ENCODE measurements at places on chromosomes 7 and 10. TPM values are rescaled to one million over a fixed set of nuclear protein-coding genes. Genes with fewer than 3 reads are reported as not detected.

DNA sequence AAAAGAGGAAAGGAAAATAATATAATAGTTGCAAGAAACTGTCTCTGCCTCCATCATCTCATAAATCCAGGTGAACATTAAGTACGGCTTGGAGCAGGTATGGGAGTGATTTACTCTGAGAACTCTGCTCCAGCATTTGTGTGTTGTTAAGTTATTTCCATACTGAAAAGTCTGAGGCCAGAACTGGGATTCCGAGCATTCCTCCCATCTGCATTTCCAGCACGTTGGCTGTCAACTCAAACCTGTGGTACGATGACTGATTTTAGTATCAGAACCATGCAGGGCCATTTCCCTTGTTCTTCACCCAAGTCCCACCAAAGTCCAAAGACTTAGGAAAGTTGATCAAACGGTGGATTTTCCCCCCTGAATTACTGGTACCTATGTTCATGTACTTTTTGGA is 104.9 kb downstream of the CREB5 start:
- H3K4me3 ChIP-seq: no peak overlapping the region
- no peak for DNase-seq
- H3K27me3 ChIP-seq: no peaks in the 10 kb centered on the region
- no peak overlapping the region for H3K27ac ChIP-seq

DNA sequence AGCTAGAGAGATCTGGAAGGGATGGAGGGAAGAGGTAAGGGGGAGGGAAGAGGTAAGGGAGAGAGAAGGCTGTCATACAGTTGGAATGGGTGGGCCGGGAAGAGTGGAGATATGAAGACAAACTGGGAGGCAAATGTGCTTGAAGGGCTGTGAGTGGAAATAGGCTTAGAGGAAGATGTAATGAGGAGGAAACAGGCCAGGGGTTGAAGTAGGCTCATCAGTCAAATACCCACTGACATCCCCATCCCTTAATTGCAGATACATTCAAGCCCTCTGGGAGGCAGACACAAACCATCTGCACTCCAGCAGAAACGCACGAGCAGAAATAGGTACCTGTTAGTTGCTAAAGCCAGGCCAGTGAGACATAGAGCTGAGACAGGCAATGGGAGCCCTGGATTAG is 2.1 kb downstream of the SYNPO2L start:
- no peak for DNase-seq
- H3K4me1 ChIP-seq: no peaks in the 10 kb centered on the region
- H3K27me3 ChIP-seq: peaks cover 6% of the 10 kb centered on the region
- no peak overlapping the region for H3K27ac ChIP-seq
- no peak overlapping the region for H3K4me3 ChIP-seq
- H3K36me3 ChIP-seq: no peaks in the 10 kb centered on the region

DNA sequence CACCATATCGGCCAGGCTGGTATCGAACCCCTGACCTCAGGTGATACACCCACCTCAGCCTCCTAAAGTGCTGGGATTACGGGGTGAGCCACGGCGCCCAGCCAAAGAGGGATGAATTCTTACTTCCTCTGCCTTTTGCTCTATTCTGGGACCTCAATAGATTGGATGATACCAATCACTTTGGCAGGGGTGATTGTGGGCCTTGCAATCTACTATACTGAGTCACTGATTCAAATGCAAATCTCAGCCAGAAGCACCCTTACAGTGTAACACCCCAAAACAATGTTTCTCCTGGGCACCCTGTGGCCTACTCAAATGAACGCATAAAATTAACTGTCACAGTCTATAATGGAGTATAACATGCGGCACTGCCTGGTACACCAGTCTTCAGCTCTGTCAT is 596.7 kb upstream of the LRRTM3 start:
- H3K36me3 ChIP-seq: no peaks in the 10 kb centered on the region
- H3K27ac ChIP-seq: no peak overlapping the region
- no peaks in the 10 kb centered on the region for H3K4me1 ChIP-seq
- H3K27me3 ChIP-seq: no peaks in the 10 kb centered on the region
- no peak for DNase-seq
- H3K4me3 ChIP-seq: no peak overlapping the region

- peaks cover 7% of the 10 kb centered on the region for H3K27me3 ChIP-seq
- no peaks in the 10 kb centered on the region for H3K4me1 ChIP-seq
- no peaks in the 10 kb centered on the region for H3K36me3 ChIP-seq
- no peak overlapping the region for H3K27ac ChIP-seq
- no peak overlapping the region for H3K4me3 ChIP-seq
Measured at GRCh38 chr7:55202150-55202913, 162.8 kb upstream of the LANCL2 start.

- H3K36me3 ChIP-seq: no peaks in the 10 kb centered on the region
- H3K4me1 ChIP-seq: no peaks in the 10 kb centered on the region
- DNase-seq: no peak
- H3K27ac ChIP-seq: no peak overlapping the region
- no peaks in the 10 kb centered on the region for H3K27me3 ChIP-seq
Measured at GRCh38 chr10:50387007-50387731, 135.9 kb upstream of the ASAH2 start.

GRCh38 chr7:46725838-46726237 is 804.8 kb upstream of the IGFBP3 start:
- H3K4me3 ChIP-seq: no peak overlapping the region
- H3K27ac ChIP-seq: no peak overlapping the region
- no peaks in the 10 kb centered on the region for H3K36me3 ChIP-seq
- H3K27me3 ChIP-seq: no peaks in the 10 kb centered on the region
- no peaks in the 10 kb centered on the region for H3K4me1 ChIP-seq

DNA sequence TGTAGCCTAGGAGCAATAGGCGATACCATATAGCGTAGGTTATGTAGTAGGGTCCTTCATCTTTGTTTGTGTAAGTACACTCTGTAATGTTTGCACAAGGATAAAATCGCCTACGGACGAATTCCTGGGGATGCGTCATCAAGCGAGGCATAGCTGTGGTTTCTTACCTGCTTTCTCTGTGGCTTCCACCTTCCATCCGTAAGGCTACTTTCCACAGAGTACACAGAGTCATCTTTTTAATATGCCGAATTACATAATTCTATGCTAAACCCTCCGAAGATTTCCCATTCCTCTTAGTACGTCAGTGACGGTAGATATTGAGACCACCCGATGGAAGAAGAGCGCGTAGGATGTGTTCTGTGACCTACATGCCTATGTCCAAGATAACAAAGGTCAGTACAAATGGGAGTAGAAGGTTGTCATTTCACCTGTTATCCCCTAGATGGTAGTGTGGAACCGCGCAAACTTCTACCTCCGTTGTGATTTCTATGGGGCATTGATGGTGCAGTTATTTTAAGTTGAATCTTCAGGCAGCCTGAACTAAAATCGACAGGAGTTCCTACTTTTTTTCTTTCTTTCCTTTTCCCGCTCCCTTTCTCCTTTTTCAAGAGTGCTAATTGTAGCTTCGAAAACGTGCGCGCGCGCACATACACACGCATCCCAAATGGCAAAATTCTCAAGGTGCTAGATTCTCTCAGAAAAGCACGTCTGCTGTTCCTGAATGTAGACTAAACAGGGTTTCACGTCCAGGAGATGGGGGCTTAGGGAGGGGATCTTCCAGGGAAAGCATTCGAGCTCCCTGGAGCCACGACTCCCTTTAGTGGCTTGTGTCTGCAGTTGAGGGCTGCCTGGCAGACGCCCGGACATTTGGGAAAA is 111.7 kb upstream of the MBL2 start:
- no peaks in the 10 kb centered on the region for H3K27me3 ChIP-seq
- no peak overlapping the region for H3K4me3 ChIP-seq
- H3K4me1 ChIP-seq: no peaks in the 10 kb centered on the region
- H3K27ac ChIP-seq: no peak overlapping the region
- DNase-seq: no peak

DNA sequence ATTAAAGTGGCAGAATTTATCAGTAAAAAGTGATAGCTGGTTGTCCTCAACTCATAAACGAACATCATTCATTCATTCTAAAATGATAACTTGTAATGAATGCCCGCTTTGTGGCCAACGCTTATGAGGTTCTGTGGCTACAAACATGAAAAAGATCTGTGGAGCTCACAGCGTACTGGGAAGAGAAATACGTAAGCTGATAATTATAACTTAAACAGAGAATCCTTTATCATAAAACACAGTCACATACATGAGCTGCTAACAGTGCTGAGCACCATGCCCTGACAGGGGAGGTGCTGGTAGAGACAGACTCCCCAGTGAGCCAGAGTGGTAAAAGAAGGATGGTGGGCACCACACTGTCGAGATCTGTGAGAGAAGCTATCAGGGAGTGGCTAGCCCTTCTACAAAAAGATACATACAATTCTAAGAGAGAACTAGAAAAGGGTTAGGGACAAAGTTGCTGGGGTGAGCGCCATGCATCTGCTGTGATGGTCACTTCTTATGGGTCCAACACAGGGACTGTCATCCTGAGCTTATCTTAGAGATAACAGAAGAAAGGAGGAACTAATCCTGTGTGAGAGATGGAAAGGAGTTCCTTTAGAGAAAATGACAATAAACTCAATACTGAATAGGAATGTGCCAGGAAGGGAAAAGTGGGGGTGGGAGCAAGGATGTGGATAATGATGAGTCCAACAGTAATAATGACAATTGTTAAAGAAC is 106.7 kb downstream of the USP6NL start:
- no peak overlapping the region for H3K27ac ChIP-seq
- no peaks in the 10 kb centered on the region for H3K27me3 ChIP-seq
- H3K4me3 ChIP-seq: no peak overlapping the region

- H3K36me3 ChIP-seq: no peaks in the 10 kb centered on the region
- no peak overlapping the region for H3K27ac ChIP-seq
- no peak overlapping the region for H3K4me3 ChIP-seq
Measured at GRCh38 chr7:7895004-7895650, 73.5 kb upstream of the GLCCI1 start.

- no peak for DNase-seq
- H3K36me3 ChIP-seq: no peaks in the 10 kb centered on the region
- no peak overlapping the region for H3K4me3 ChIP-seq
- H3K27me3 ChIP-seq: no peaks in the 10 kb centered on the region
- H3K4me1 ChIP-seq: peaks cover 7% of the 10 kb centered on the region
- no peak overlapping the region for H3K27ac ChIP-seq
Measured at GRCh38 chr10:79058899-79059841, 9.6 kb upstream of the ZMIZ1 start.

DNA sequence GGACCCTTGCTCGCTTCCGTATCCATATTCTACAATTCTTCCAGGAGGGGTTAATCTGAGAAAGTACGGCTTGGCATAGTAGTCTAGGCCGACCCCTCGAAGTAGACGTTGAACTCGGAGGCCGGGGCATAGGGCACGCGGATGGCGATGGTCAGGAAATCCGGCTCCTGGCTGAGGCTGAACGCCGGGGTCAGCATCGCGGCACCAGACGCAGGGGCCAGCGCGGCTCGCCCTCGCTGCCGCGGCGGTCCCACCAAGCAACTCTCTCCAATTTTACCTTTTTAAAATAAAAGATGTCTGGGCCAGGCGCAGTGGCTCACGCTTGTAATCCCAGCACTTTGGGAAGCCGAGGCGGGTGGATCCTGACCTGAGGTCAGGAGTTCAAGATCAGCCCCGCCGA is 7.3 kb upstream of the SGMS1 start:
- H3K27me3 ChIP-seq: no peaks in the 10 kb centered on the region
- H3K36me3 ChIP-seq: no peaks in the 10 kb centered on the region

- DNase-seq: no peak
- no peaks in the 10 kb centered on the region for H3K36me3 ChIP-seq
- no peaks in the 10 kb centered on the region for H3K27me3 ChIP-seq
- H3K4me3 ChIP-seq: no peak overlapping the region
- H3K4me1 ChIP-seq: no peaks in the 10 kb centered on the region
Measured at GRCh38 chr7:7579638-7580037, 13.0 kb downstream of the MIOS start.

The ARMC10 gene
- 24.8 TPM for total RNA-seq

The PUS7 gene
- 10.2 TPM for total RNA-seq

The CYP2C19 gene
- total RNA-seq: not detected

Data from T-cell (primary cell).